T-helper 1 cell (primary cell): ENCODE measurements at places on chromosomes 6 and 20.

DNA sequence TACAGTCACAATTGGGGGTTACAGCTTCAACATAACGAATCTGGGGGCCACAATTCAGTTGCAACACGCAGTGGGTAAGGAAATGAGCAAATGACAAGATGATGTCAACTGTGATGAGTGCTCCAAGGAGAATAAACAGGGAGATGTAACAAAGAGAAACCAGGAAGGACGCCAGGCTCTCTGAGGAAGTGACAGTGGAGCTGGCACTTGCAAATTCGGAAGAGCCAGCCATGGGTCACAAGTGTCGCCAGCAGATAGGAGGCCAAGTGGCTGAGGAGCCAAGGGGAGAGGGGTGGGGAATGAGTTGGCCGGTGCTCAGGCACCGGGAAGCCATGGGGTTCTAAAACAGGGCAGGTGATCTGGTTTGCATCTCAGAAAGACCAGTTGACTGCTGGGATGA lies 136.4 kb downstream of the EYA2 start:
- no peak for DNase-seq

- no peak for DNase-seq
Measured at GRCh38 chr6:8237668-8238067, 135.3 kb upstream of the EEF1E1 start.

DNA sequence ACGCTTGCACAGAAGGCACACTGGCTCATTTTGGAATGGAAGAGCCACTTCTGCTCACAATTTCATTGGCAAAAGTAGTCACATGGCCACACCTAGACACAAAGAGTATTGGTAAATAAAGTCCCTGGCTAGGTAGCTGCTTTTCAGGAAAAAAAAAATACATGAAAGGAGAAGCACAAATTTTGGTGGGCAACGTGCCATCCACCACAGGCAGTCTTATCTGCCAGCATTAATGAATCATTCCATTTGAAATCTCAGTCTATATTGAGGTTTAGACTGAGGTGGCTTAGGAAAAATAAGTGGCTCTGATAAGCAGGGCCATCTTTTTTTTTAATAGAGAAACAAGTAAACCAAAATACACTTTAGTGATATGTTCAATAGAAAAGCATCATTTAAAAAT lies 44.3 kb downstream of the ADGRB3 start:
- DNase-seq = no peak

DNA sequence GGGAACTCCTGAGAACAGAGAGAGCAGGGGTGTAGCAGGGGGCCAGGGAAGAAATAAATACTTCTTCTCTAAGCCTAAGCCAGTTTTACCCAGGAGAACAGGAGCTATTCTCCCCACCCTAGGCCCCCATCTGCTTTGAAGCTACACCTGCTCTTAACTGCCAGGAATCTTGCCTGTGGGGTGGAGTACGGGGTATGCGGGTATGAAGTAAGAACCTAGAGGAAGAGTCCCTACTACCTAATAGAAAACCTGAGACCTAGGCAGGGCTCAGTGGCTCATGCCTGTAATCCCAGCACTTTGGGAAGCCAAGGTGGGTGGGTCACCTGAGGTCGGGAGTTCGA lies 1.5 kb downstream of the SLC29A1 start:
- DNase-seq = no peak

GRCh38 chr6:12580290-12580689 lies 136.3 kb upstream of the PHACTR1 start:
- DNase-seq = no peak
